ENCODE measurements at places on chromosomes 4 and X.

DNA sequence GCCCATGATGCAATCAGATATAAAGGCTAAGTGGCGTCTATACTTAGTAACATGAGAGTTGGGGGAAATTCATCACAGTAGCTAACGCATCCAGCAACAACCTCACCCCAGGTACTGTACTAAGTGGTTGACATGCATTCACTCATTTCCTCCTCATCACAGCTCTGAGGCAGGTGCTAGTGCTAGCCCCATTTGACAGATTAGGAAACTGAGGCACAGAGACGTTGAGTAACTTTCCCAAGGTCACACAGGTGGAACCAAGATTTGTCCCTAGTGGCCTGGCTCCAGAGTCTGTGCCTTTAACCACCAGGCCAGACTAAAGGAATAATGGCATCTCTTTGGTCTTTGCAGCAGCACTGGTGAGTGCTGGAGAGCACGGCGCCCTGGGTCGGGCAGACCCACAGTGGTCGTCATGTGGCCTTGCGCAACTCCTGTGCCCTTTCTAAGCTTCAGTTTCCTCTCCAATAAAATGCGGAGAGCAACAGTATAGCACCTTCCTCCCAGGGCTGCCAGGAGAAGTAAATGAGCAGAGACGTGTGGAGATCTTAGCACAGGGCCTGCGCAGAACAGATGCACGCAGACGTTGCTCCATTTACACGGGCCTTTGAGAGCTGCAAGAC, 186.4 kb downstream of the BCOR start:
- DNase-seq: no peak

- peak; percentile 61 for DNase-seq
Measured at GRCh38 chrX:47030339-47030738, 47.9 kb upstream of the RGN start.

DNA sequence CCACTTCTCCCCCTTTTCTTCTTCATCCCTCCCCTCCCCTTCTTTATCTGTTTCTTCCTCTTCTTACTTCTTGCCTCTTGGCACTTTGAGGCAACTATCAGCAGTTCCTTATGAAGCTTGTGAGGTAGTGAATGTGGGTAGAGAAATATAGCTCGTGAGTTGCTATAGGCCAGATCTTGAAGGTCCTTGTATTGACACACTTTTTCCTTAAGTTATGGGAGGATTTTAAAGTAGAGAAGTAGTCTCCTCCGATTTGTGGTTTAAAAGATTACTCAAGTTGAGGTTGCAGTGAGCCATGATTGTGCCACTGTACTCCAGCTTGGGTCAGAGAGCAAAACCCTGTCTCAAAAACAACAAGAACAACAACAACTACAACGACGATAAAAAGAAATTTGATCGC, 3.4 kb upstream of the RRAGB start:
- peak; percentile 52 for DNase-seq

DNA sequence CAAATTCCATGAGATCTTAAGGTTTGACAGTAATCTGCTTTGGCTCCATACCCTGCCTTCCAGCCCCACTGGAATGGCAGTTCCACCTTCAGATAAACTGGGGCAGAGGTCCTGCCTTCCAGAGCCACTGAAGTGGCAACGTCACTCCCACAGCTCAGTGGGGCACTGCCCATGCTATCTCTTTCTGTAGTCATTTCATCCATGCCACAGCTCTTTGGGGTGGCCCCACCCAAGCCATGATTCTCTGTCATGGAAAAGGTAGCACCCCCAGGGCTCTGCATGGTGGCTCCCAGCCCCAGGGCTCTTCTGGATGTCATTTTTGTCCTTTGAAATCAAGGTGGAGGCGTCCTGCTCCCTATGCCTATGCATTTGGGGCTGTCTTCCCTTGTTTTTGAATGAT, 596.5 kb downstream of the SPOCK3 start:
- DNase-seq: no peak

DNA sequence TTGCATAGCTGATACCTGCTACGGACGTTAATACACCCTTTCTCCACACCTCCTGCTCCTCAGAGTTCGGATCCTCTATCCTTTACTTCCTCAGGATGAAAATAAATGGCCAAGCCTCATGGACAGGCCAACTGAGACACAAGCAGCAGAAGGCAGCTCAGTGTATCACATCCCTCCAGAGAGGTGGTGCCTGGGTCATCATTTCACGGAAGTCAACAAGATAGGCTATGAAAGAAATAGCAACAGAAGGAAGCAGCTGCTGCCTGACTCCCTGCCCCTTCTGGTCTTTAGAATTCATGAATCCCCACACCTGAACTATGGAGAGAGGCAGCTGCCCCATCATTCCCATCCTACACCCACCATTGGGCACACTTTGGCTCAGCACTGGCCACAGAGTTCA, 267.1 kb upstream of the ETNPPL start:
- no peak for DNase-seq
